Fibroblast of gingiva (primary cell): ENCODE measurements at places on chromosomes 7 and 10.

DNA sequence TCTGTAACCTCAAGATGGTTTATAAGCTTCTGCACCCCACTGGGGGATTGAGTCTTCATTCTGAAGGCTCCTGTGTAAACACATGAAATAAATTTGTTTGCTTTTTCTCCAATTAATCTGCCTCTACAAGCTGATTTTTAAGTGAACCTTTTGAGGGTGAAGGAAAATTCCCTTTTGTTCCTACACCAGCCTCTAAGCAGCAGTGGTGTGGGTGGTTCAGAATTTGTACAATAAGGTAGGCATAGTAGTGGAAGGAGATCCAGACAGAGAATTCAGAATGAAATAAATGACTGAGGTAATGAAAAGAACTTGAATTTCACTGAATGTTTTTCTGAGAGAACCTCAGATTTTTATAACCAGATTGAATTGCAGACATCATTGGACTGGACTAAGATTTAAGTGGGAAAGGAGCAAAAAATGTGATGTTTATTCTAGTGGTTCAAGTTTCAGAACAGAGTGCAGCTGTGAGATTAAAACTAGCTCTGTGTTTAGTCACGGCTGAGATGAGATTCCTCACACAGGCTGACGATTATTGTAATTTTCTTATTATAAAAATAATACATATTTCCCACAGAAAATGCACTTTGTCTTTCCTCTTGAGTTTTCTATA, 1162.2 kb downstream of the TYW1 start:
- no peak for DNase-seq

DNA sequence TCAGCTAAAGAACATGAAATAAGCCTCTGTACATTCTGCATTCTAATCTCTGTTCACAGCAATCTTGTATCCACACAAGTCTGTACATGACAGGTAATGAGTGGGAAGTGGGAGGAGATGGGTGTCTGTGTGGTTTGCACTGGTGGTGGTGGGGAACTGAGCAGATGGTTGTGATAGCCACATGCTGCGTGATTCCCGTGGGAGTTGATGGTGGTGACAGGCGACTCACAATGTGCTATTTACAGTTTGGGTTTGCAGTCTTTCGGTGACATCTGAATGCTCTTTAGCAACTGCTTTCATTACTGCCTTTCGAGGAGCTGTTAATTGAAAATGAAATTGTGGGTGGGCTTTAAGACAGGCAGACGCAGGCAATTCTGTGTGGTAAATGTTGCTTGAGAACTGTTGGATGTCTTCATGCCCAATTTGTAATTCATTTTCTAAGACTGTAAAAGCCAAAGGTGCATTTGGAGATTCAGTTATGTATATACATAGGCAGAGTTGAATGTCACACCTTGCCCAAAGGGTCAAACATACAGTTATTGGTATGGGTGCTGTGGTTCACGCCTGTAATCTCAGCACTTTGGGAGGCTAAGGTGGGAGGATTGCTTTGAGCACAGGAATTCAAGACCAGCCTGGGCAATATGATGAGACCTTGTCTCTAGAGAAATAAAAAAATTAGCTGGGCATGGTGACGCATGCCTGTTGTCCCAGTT, 308.2 kb downstream of the AUTS2 start:
- DNase-seq, result no peak

DNA sequence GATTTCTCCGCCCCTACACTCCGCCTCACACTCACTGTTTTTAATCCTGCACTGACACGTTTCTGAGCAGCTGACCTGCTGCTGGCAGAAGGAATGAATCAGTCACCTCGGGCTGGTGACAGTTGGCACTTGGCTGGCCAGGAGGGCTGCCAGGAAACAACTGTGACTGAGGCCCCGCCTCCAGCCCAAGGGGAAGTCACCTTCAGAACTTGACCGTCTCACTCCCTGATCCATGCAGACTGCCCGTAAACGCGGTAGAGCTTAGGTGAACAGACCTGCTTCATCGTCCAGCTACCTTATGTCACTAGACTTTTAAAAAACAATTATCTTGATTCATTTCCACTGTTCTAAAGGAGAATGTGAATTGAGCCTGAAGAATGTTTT, 107.5 kb downstream of the DOCK1 start:
- no peak for DNase-seq

- no peak for DNase-seq
These were observed 70.2 kb downstream of the ANKRD26 start for GRCh38 chr10:27030060-27030459.

GRCh38 chr10:21172930-21173801, 276.1 kb upstream of the NEBL start:
- DNase-seq, result peak; percentile 17
